AML-193 (cell line): ENCODE measurements at places on chromosomes 5 and 9.

- DNase-seq = no peak
Measured at GRCh38 chr9:125854553-125855275, 107.5 kb downstream of the PBX3 start.

GRCh38 chr5:179699616-179700237 is 960 bp downstream of the CANX start:
- peak; percentile 38 for DNase-seq

GRCh38 chr5:151183456-151184245 is 26.1 kb upstream of the ANXA6 start:
- DNase-seq = no peak

DNA sequence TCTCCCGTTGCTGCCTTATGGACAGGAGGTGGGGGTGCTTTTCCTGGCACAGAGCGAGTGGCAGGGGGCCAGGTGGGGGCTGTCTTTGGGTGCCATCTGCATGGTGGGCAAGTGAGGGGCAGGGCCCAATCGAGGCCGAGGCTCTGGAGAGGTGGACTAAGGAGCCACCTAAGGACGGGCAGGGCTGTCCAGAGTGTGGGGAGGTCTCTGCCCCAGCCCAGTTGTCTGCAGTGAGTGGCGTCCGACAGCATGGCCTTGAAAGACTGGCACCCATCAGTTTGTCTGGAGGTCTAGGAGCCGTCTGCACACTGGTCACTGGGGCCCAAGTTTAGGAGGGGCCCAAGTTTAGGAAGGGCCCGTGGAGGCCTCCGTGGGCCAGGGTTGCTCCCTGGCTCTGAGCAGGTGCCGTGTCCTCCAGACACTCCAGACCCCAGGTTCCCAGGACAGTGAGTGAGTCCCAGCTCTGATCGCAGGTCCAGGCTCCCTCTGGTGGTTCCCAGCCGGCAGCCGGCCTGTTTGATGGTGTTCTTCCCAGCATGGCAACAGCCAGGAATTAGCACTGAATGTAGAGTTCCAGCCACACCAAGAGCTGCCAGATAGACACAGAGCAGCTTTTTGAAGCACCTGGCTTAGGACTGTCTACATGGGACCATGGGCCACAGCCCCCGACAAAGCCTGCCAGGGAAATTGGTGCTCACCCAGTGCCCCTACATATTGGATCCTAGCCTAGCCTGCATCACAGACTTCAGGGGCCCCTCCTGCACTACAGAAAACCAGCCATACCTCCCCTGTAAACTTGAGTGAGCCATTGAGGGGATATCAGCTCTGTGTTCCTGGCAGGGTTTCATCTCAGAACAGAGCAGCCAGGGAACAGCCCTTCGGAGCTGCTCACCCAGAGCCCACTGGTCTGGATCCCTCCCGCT is 120.9 kb downstream of the WNK2 start:
- no peak for DNase-seq

DNA sequence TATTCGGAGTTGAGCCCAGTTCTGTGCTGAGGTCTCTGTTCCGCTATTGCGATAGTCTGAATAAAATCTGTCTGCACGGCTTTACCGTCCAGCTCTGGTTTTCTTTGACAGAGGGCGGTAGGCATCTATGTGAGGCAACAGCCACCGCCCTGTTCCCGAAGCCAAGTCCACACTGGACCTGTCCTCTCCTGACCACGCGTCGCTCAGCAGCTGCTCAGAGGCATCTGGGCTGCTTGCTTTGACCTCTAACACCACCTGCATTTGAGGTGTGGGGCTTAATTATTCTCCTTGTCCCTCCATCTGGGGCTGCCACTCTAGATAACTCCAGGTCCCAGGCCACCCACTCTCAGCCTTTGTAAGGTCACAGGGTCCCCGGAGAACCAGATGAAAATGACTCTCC is 168.4 kb upstream of the SMIM23 start:
- no peak for DNase-seq

DNA sequence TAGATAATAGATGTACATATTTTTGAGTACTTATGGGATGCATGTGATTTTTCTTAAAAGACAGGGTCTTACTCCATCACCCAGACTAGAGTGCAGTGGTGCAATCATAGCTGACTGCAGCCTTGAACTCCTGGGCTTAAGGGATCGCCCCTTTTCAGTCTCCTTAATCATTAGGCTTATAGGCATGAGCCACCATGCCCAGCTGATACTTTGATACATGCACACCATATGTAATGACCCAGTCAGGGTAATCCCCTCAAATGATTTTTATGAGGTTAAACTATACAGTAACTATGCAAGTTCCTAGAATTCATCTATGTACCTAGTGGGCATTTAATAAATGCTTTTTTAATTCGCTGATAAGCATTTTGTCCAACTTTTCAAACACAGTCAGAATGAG is 292.3 kb downstream of the DTWD2 start:
- DNase-seq = no peak

DNA sequence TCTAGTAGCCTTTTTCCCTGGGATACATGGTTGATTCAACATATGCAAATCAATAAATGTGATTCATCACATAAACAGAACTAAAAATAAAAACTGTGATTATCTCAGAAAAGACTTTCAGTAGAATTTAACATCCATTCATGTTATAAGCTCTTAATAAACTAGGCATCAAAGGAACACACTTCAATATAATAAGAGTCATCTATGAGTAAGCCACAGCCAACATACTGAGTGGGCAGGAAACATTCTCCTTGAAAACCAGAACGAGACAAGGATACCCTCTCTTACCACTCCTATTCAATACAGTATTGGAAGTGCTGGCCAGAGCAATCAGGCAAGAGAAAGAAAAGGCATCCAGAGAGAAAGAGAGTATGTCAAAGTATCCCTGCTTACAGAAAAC is 239.9 kb downstream of the ATPSCKMT start:
- no peak for DNase-seq

- DNase-seq = no peak
Measured at GRCh38 chr9:75683591-75683990, 206.9 kb upstream of the PCSK5 start.

- no peak for DNase-seq
Measured at GRCh38 chr9:105093685-105094084, 150.8 kb upstream of the SLC44A1 start.

- no peak for DNase-seq
Measured at GRCh38 chr5:95365302-95366095, 25.7 kb upstream of the FAM81B start.
